Left renal pelvis (tissue), 4 donors: ENCODE measurements at places on chromosomes 3 and 15. TPM values are rescaled to one million over a fixed set of nuclear protein-coding genes. Genes with fewer than 3 reads are reported as not detected.

GRCh38 chr15:41281236-41281635, 50.2 kb downstream of the CHP1 start:
- DNase-seq, result no peak

- no peak for DNase-seq
Measured at GRCh38 chr15:41689834-41690233, 29.6 kb downstream of the MGA start.

GRCh38 chr3:148931574-148931973, 59.8 kb upstream of the GYG1 start:
- DNase-seq, result no peak

DNA sequence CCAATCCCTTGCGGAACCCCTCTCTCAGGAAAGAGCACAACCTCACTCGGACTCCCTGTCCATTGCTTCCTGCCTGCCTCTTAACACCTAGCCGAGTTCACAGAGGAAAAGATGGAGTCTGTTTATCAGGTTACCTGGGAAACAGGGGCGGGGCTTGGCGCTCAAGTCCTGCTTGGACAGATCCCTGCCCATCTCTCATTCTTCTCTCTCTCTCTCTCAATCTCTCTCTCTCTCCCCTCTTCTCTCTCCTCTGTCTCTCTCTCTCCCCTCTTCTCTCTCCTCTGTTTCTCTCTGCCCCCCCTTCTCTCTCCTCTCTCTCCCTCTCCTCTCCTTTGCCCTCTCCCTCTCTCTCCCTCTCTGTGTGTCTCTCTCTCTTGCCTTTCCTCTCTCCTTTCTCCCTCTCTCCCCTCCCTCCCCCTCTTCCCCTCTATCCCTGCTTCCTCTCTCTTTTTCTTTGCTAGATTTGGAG, at the start of gene EFHB:
TSS of gene EFHB (minus strand) at position 120 of the 469 bp plus-strand sequence. CDS start 199 bp downstream, outside the sequence.
- DNase-seq, result no peak

SEMA5B gene
- polyA plus RNA-seq, result 24.5 TPM

IL17RE gene
- polyA plus RNA-seq, result 20.1 TPM

HIGD2B gene
- not detected for polyA plus RNA-seq

IL17RD gene
- polyA plus RNA-seq, result 55.1 TPM
